ENCODE measurements at places on chromosomes 6 and 20.

- DNase-seq: no peak
These were observed 56.5 kb downstream of the OR2J2 start for GRCh38 chr6:29227235-29227634.

- no peak for DNase-seq
These were observed 129.1 kb upstream of the DOK5 start for GRCh38 chr20:54346276-54346675.

DNA sequence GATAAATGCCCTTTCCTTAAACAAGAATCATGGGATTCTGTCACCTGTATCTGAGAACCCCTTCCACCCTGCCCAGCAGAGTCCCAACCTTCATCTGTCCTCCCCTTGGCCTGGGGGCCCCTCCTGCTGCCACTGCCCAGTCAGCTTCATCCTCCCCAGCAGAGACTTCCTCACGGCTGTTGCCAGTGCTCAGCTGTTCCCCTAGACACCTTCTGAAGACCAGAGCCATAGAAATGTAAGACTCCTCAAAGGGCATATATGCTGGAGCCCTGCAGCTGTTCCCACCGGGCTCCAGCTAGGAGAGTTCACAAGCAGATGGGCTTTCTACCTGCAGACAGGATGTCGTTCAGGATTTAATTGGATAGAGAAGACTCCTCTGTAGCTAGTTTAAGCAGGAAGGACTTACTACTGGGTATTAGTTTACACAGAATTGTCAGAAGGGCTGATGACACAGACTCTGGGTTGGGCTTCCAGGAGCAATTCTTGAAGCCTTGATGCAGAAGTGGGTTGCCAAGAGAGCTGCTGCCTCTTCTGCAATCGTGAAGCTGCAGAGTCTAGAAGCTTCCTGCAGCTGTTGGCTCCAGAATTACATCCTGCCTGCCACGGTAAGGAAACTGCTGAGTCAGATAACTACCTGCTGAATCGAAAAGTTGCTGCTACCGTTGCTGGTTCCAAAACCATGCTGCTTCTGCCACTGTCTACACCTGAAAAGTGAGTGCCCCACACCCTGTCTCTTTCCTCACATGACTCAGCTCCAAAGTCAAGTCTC is 57.1 kb upstream of the MLN start:
- peak; percentile 65 for DNase-seq

GRCh38 chr6:154602296-154602695 is 91.8 kb upstream of the CNKSR3 start:
- no peak for DNase-seq

- no peak for DNase-seq
These were observed 215.0 kb upstream of the HSF2 start for GRCh38 chr6:122184401-122184827.

- DNase-seq: no peak
These were observed 255.6 kb upstream of the TAB2 start for GRCh38 chr6:149061930-149062329.

- DNase-seq: no peak
These were observed 145.3 kb upstream of the STXBP5 start for GRCh38 chr6:147058786-147059385.

DNA sequence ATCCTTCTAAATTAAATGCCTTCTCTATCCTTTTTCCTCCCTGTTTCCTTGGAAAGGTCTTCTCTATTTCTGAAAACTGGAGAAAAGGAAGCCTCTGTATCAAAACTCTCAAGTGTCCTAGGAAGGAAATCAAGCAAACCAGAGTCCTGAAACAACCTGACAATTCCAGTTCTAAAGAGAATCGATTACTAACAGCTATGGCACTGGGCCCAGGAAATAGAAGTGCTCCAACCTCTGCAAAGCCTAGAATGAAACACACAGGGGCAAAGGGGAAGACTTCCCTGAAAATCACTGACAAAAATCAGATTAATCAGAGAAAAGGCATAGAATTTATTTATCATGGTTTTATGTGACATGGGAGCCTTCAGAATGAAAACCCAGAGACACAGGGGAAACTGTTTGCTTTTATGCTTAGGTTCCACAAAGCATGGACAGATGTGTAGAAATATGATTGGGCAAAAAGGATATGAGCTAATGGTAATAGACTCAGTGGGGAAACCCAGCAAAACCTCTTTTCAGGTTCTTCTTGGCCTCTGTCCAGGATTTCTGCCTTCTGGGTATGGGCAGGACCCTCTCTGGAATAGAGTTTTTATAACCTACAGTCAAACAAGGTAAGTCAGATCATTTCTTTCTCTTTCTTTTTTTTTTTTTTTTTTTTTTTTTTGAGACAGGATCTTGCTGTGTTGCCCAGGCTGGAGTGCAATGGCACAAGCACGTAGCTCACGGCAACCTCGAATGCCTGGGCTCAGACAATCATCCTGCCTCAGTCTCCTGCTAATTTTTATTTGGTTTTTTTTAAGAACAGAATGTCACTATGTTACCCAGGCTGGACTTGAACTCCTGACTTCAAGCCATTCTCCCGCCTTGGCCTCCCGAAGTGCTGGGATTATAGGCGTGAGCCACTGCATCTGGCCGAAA is 91.7 kb downstream of the CD24 start:
- DNase-seq: no peak

- no peak for DNase-seq
These were observed 4.9 kb downstream of the MAPK13 start for GRCh38 chr6:36135053-36135731.

DNA sequence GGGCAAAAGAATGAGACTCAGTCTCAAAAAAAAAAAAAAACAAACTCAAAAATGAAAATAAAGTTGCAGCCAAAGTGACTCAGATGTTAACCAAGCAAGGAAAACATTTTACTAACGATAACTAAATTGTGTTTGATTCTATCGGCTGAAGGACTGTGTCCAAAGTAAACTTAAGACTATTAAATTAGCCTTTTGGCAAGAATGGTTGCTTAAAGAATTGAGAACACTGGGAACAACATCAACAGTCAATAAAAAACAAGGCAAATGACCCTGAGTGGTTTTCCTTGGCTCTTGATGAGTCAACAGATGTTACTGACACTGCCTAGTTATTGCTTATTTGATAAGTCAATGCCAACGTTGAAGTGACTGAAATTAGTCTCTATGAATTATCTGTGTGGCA is 36.7 kb downstream of the POU3F2 start:
- no peak for DNase-seq

DNA sequence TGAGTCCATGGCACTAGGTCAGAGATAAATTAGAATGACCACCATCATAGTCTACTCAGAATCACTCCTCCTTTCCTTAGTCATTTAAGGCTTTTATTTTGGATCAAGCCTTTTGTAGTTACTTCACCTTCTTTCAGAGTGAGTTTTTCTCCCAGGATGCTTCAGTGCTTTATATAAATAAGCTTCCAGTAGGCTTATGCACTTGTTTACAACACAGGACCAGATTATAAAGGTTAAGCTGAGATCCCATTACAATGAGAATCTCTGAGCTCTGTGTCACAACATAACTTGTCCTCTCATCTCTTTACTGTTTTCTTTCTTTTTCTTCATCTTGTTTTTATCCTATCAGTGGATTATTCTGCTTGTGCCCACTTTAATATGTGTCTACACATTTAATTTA is 47.9 kb downstream of the CEP57L1 start:
- DNase-seq: no peak

- DNase-seq: no peak
These were observed 37.6 kb downstream of the ANKS1A start for GRCh38 chr6:34926655-34927054.

- no peak for DNase-seq
These were observed 554.2 kb downstream of the CDH26 start for GRCh38 chr20:60512443-60512842.

DNA sequence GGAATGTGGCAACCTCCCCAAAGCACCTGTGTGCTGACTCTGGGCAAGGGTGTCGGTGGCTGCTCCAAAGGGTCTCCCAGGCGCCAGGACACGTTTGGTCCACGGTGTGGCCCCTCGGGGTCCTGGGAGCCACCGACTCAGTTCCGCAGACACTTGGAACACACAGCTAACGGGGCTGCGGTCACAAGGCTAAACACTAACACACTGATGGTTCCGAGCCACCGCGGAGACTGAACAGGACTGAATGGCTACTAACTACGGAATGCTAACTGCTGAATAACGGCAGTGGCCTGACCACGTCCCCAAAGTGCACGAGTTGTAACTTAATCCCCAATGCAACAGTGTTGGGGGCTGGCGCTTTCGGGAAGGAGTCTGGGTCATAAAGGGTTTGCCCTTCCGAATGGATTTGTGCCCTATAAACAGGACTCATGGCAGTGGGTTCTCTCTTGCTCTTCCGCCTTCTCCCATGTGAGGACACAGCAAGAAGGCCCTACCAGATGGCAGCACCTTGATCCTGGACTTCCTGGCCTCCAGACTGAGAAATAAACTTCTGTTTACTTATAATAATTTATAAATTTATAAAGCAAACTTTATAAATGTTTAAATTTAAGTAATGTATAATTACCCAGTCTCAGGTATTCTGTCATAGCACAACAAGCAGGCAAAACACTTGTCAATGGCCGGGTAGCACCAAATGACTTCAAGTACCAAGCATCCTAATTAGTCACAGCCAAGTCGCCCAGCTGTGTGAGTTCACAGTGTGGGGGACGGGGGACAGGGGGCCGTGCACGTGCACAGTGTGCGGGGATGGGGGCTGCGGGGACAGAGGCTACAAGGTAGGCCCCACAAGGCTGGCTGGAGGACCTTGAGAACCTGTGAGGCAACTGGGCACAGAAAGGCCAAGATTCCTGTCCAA is 2.3 kb upstream of the EEF1A2 start:
- no peak for DNase-seq

GRCh38 chr20:36304786-36305495 is 1.2 kb upstream of the DLGAP4 start:
- no peak for DNase-seq

GRCh38 chr6:16092990-16093389 is 35.9 kb upstream of the MYLIP start:
- DNase-seq: no peak
